ENCODE measurements at places on chromosomes 11 and 22.

DNA sequence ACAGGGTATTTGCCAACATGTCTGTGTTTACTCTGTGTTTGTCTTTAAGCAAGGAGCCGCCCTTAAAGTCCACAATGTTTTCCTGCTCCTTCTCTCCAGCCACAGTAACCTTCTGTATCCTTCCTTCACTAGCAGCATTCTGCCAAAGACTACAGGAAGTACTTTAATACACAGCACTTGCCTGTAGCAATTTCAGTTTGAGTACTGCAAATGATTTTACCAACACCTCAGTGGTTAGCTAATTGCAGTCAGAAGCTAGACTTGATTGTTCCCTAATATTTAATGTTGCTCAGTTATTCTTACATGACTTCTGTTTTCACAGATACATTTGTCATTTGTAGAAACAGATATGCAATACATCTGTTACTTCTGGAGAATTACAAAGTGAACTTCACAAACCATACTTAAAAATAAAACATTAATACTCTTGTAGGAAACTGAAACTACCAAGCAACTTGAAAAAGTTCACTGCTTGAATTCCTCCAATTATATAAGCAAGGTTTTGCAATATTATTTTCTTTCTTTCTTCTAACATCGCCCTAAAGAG is 69.1 kb downstream of the FCHSD2 start:
- no peak for DNase-seq

GRCh38 chr11:35250621-35251020 is 111.7 kb downstream of the CD44 start:
- no peak for DNase-seq

DNA sequence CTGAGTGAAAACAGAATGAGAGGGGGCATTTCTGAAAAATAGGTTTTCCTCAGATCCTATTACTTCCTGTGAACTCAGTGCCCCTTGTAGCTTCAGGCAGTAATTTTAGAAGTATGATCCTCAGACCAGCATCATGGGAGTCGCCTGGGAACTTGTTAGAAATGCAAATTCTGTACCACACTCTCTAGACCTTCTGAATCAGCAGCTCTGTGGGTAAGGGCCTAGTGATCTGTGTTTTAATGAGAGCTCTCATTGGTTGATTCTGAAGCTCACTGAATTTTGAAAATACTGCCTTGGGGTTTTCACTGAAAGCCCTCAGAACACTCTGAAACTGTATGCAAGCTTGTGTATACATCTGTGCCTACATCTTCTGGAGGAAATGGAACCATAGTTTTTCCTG is 647.2 kb upstream of the ANO5 start:
- no peak for DNase-seq

- no peak for DNase-seq
These were observed 9.7 kb upstream of the SIK3 start for GRCh38 chr11:117107701-117108590.

DNA sequence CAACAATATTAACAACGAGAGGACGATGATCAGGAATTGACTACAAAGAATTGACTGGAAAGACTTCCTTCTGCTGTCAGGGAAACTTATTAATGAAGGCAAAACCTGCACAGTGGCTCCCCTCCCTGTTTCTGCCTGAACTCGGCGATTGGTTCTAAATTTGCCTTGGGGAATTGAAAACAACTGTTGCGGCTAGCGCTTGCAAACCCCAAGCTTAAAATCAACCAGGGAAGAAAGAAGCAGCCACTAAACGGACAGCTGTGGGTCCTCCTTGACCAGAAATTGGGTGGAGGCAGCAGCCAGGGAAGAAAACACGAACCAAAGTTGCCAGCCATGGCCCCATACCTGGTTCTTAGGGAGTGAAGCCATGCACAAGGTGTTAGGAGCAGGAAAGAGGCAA is 383.5 kb upstream of the CADM1 start:
- no peak for DNase-seq

GRCh38 chr22:43237280-43237679 is 50.3 kb upstream of the TTLL12 start:
- no peak for DNase-seq

DNA sequence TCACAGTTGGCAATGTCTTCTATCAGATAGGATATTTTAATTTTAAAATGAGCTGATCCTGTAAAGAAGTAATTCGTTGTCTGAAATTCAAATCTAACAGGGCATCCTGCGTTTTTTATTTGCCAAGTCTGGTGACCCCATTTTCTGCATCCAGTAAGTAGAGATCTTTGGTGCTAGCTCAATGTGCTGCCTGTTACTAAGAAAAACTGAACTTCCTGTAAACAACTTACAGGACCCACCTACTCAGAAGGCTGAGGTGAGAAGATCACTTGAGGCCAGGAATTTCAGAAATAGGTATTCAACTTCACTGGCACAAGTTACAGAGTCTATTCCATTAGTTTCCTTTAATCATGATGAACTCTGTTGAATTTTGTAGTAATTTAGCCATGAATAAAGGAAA is 4.0 kb downstream of the ARL14EP start:
- DNase-seq = no peak

- no peak for DNase-seq
These were observed 1.9 kb downstream of the CRYBB1 start for GRCh38 chr22:26615830-26616435.

DNA sequence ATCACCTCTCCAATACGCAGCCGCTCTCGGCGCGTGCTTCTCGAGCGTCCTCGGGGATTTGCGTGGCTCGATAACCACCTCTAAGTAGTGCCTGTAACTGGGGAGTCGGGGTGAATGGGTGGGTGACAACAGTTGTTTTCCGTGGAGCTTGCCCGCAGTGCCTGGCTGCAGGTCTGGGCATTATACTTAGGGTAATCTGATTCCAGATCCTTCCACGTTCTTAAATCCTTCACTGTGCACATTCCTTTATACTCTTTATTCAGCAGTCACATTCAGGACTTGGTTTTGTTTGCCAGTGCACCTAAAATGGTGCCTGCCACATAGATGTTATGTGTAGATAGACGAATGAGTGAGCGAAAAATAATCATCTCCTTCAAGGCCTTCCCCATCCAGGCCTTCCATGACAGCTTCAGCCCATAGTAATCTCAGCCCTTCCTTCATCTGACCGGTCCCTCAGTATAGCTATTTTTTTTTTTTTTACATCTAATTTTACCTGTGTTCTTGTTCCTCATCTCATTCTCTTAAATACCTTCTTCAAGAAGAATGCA is 602 bp downstream of the NAT10 start:
- DNase-seq = no peak

DNA sequence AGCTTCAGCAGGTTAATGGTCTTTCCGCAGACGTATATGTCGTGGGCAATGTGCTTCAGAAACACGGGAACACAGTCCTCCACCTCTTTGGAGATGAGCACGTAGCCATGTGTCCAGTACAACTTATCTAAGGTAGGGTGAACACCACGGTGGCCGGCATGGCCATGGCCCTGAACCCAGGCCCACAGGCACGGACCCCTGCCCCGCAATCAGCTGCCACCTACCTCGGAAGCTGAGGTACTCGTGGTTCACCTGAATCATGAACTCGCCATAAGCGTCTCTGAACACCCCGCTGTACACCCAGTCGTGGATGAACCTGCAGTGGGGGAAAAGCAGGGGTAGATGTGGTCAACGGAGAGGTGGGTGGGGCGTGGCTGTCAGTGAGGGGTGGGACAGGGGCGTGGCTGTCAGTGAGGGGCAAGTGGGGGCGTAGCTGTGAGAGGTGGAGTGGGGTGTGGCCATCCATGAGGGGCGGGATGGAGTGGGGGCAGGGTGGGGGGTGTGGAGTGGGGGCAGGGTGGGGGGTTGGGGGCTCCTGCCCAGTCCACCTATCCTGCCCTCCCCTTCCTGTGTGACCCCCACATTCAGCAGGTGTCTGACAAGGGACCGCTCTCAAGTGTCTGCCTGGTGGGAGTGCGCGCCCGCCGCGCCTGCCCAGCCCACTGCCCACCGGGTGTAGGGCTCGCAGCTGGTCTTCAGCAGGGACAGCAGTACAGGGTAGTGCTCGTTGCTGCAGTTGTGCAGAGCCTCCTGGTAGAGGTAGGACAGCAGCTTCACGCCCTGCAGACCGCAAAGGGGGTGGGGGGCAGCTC is 18.6 kb downstream of the TUBGCP6 start:
- no peak for DNase-seq

GRCh38 chr22:22940961-22941605 is 53.5 kb downstream of the IGLL5 start:
- DNase-seq = no peak

- DNase-seq = no peak
These were observed 12.0 kb downstream of the MUC5B start for GRCh38 chr11:1234771-1235305.

DNA sequence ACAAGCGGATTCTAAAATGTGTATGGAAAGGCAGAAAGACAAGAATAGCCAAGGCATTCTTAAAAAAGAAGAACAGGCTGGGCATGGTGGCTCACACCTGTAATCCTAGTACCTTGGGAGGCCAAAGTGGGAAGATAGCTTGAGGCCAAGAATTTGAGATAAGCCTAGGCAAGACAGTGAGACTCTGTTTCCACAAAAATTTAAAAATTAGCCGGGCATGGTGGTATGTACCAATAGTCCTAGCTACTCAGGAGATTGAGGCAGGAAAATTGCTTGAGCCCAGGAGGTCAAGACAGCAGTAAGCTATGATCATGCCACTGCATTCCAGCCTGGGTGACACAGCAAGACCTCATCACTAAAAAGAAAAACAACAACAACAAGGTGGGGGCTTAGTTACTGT is 46.0 kb upstream of the PPP2R1B start:
- no peak for DNase-seq

DNA sequence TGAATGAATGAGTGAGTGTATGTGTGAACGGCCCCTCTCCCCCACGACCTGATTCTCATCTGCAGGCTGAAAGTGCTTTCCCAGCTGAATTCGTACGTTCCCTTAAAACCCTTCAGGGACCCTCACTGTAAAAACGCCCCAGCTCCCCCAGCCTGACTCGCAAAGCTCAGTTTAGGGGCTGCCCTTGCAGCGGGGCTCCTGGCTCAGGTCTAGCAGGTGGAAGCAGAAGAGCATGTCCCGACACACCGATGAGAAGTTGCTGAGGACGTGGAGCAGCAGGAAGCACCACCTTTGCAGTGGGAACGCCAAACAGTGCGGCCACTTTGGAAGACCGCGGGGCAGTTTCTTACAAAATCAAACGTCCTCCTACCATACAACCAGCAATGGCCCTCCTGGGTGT is 3.6 kb upstream of the MRPL23 start:
- DNase-seq = no peak

GRCh38 chr11:742156-742546 is 5.1 kb upstream of the TALDO1 start:
- DNase-seq = no peak

DNA sequence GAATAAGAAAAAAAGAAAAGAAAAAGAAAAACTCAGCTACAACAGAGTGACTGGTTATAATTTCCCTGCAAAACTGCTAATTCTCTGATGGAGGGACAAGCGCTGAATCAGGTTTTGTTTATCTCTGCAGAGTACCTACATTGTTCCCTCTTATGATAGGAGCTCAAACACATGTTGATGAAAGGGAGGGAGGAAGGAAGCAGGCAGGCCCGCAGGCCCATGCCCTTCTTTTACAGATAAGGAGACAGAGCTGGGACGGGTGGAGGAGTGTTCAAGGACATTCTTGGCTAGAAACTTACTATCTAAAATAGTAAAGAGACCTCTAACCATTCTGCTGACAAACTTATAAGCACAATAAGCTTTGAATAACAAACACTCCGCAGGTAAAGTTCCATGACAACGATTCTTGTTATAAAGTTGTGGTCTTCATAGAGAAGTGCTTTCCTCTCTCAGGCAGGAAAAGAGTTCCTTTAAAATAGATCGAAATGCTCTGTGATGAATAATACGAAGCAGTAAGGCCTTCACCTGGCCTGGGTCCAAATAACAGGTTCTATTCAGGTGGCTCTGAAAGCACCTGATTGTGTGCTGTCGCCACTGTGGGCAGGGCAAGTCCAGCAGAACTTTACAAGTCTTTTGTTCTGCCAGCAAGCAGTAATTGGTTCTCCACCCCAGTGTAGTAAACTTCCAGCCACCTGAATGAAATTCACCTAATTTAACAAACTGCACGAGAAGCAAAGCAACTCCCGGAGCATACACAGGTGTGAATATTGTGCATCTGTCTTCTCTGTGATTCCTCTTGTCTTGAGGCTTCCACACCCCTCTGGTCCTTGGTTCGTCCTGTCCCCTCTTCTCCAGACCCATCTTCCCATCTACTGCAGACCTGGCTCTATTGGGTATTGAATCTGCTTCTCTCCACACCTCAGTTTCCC is 15.3 kb upstream of the MICAL2 start:
- no peak for DNase-seq

GRCh38 chr11:35722641-35723040 is 60.1 kb downstream of the TRIM44 start:
- no peak for DNase-seq

GRCh38 chr11:131823772-131824171 is 453.4 kb downstream of the NTM start:
- DNase-seq = no peak

GRCh38 chr22:25876871-25877270 is 134.9 kb downstream of the MYO18B start:
- no peak for DNase-seq

GRCh38 chr11:116881143-116881542 is 43.7 kb upstream of the APOA1 start:
- no peak for DNase-seq

DNA sequence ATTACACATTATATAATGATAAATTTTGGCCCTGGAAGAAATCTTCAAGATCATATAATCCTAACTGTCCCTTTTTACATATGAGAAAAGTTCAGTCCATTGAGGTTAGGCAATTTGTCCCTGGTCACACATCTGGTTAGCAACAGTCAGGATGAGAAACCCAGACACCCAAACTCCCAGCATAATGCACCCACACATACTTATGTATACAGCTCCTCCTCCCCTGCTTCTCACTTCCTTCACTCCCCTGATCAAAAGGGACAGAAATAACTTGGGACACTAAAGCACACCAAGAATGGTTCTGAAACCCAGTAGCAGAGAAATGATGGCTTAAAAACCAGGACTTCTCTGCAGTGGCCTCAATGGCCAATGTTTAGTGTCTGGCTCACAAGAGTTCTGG is 11.1 kb downstream of the NUMA1 start:
- no peak for DNase-seq

DNA sequence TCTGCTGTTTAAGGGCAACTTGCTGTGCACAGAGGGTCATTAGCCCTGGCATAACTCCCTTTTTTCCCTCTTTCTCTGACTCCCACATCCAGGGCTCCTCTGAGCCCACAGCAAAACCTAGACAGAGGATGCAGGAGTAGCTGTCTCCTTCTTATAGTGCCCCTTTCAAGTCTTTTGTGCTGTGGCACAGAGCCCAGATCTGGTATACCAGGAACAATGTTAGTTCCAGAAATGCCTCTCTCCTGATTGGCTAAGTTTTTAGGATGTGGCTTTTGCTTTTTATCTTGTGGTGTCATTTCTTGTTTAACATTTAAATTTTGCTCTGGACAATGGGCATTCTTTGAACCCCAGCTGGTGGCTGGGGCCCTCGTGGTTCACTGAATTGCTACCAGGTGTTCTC is 25.6 kb upstream of the RRM1 start:
- no peak for DNase-seq

DNA sequence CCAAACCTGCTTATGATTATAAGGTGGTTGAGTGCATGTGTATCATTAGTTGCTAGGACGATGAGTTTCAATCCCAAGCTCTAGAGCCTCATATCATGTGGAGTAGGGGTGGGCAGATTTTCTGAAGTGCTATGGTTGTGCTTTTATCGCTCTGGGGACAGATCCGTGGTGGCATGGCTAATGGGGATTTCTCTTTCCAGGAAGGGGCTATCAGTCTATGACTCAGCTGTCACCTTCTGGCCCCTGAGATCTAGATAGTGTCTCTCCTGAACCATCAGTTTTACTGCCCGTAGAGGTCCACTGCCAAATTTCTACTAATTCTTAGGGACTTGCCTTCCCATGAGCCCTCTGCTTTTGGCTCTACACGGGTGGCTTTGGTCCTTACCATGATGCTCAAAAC is 51.8 kb downstream of the FDX1 start:
- DNase-seq = no peak

All from GM04504 (cell line).